ENCODE measurements at places on chromosomes 1 and 21.

DNA sequence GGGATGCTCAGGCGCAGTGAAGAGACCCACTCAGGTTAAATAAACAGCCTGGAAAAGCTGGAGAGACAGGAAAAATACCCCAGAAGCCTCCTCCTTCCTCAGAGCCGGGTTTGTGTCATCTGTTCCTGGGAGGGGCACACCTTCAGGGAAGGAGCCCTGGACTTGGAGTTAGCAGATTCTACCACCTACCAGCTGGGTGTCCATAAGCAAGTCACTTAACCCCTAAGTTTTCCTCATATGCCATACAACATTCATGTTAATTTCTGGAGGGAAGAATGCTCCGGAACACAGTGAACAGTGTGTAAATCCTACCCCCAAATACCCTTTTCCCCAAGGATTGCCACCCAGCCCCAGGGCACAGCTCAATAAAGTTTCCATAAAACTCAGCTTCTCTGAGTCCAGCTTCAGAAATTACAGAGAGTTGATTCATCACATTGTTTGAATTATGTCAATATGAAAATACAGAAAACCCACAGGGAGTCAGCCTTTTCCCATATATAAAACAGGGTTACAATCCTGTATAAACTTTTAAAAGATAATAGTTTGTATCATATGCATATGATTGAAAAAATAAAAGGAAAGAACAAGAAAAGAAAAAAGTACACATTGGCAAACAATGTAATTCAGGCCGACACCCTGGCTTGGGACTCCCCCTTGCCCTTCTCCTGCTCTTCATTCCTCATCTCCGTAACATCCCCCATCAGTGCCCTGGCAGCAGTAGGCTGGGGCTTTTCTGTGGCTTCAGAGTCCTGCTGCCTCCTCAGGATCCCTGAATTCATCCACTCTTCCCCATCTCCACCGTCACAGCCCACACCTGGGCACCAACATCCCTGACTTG, 291.8 kb upstream of the USP24 start:
- DNase-seq = no peak

DNA sequence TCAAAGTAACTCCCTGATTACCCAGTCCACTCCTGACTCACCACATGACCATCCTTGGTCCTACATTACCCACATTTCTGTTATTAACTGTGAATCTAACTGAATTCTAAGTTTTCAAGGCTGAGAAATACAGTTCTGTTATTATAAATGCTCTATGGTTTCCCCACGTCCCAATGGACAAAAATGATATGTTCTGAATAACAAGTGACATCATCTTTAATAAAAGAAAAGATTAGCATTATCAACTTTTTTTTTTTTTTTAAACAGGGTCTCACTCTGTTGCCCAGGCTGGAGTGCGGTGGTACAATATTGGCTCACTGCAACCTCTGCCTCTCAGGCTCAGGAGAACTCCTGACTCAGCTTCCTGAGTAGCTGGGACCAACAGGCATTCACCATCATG, 59.6 kb downstream of the ZSWIM5 start:
- no peak for DNase-seq

DNA sequence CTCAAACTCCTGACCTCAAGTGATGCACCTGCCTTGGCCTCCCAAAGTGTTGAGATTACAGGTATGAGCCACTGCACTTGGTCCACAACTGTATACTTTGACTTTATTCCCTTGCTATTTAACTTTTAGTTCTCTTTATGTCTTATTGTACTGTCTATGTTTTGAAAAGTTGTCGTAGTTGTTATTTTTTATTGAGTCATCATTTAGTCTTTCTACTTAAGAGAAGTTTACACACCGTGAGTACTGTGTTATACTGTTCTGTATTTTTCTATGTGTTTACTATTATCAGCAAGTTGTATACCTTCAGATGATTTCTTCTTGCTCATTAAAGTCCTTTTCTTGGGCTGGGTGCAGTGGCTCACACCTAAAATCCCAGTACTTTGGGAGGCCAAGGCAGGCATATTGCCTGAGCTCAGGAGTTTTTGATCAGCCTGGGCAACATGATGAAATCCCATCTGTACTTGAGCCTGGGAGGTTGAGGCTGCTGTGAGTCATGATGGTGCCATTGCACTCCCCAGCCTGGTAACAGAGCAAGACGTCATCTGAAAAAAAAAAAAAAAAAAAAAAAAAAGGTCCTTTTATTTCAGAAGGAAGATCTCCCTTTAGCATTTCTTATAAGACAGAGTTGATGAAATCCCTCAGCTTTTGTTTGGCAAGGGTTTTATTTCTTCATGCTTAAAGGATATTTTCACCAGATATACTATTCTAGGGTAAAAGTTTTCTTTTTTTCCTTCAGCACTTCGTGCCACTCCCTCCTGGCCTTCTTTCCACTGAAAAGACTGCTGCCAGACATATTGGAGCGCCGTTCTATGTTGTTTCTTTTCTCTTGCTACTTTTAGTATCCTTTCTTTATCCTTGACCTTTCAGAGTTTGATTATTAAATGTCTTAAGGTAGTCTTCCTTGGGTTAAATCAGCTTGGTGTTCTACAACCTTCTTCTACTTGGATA, 47.6 kb downstream of the TNFSF18 start:
- DNase-seq = no peak

DNA sequence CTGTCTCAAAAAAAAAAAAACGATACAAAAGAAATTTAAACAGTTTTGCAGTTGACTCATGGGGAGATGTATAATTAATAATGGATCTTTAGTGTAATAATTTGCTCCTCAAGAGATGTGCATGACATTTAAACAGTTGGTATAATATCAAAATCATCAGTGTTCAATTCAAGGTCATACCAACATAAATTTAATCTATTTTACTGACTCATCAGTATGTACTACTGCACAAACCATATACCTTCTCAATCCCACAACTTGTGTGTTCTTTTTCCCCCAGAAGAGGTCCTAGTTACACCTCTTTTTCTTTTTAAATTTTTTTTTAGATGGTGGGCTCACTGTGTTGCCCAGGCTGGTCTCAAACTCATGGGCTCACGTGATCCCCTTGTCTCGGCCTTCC, 23.6 kb downstream of the CDKN2C start:
- no peak for DNase-seq

DNA sequence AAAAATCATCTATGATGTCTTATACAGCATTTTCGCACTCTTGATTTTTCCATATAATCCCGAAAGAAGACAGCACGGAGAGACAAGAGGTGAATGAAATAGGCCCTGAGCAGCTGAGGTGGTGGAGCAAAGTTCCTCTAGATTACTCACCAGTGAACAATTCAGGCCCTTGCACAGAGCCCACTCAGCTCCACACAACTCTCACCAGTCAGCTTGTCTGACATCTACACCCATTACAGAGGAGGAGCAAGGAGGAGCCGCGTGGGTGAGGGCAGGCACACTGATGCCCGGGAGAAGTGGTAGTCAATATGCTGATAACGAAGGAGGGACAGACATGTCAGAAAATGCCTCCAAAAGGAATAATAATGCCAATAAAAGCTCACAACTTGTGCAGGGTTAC, 59.9 kb downstream of the DNM3 start:
- DNase-seq = no peak

DNA sequence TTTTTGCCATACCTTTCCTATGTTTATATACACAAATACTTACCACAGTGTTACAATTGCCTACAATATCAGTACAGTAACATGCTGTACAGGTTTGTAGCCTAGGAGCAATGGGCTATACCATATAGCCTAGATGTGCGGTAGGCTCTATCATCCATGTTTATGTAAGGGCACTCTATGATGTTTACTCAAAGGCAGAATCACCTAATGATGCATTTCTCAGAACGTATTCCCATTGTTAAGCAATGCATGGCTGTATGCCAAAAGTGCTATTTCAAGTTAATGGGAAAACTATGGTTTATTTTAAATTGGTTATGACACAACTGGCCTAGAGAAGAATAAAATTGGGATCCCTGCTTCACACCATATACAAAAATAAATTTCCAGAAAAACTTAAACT, 36.9 kb upstream of the DISP1 start:
- no peak for DNase-seq
